ENCODE measurements at places on chromosomes 11 and 22.

DNA sequence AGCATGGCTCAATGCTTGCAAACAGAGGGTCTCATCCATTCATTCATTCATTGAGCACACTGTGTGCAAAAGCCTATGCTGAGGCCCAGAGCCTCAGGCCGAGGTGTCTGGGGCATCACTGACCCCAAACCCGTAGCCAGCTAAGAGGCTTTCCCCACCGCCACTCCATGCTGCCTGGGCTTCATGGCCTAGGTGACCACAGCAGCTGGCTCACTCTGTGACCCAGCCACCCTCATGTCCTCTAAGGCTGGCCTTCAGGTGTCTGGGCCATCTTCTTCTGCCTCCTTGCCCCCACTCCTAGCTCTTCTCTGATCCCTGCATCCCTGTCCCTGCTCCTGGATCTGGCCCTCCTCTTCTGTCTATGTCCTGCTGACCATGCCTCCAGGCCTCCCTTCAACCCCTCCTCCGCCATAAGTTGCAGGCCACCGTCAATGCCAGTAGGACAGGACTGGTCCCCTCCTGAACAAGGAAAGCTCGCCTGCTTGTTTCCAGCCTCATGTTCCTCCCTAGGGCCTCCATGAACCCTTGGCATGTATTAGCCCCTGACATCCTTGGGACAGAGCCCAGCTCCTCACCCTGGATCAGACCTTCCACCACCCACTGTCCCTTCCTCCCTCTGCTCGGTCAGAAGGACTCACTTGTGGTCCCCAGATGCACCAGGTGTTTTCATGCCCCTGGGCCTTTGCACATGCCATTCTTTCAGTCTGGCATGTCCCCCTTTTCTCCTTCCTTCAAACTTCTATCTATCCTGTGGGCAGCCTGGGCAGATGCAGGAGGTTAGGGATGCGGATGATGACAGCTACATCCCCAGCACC lies 92.8 kb downstream of the MYEOV start:
- DNase-seq, result no peak

DNA sequence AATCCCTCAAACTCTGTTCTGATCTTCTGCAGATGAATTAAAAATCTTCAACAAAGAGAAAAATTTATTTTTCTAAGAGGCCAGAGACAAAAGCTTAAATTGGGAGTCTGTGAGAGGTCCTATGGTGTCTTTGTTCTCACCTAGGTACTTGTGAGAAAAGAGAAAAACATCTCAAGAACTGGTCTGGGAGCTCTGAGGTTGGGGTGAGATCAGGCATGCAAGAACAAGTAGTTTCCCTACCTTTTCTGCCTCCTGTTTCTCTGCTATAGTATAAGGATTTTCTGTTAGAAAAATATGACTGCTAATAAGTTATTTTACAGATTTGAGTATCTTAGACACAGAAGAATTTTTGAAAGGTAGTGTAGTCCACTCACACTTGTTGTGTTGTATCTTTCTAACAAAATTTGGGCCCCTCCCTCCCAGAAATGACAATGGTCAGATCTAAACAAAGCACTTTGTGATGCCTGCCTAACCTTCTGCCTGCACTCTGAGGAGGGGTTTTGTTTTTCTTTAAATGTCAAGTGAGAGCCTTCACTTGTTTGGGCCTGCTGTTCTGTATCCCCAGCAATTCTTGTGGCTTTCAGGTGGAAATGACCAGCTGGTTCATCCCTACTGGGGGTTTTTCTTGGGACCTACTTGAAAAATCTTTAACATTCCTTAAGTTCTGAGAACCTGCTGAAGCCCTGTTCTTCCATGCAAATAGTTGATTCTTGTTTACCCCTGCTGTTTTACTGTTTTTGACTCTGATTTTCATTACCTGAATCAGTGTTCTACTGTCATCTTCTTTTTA lies 13.6 kb upstream of the OR51S1 start:
- DNase-seq, result no peak

- DNase-seq, result no peak
Measured at GRCh38 chr11:32122200-32122599, 31.3 kb downstream of the RCN1 start.

- DNase-seq, result no peak
Measured at GRCh38 chr11:72969894-72970335, 155.7 kb downstream of the ATG16L2 start.

DNA sequence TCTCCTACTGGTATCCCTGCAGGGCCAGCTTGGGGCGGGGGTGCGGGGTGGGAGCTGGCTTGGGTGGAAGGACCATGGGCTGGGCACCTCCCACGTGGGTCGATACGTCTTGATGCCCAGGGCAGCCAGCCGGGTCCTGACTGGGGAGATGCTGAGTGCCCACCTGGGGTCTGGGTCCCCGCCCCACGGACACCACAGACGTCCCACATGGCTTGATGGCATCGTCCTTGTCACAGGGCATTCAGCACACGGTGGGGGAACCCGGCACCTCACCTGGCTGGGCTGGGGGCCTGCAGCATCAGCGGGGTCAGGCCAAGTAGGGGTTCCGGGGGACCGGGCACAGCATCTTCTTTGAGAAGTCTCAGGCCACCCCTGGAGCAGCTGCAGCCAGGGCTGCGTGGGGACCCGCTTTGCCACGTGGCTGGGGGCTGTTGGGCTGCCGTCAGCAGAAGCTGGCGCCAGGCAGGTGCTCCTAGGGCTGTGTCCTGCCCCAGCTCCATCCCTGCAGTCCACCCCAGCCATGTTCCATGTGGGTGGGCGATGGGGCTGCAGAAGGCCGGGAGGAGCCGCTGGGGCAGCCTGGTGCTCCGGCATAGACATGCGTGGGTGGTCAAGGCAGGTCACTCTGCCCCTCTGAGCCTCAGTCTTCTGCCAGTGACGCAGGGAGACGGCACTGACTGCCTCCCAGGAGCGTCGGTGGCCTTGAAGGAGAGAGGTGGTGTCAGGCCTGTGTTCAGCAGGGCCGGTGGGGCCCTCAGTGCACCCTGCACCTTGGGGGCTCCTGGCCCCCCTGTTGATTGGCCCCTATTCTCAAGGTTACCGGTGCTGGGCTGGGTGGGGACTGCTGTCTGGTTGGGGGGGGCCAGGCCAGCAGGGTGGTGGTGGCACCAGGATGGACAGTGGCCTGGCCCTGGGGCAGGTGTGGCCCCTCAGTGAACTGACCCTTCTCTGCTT lies 8.4 kb downstream of the SELENOO start:
- no peak for DNase-seq

GRCh38 chr22:42430528-42431125 lies 1.6 kb downstream of the NFAM1 start:
- no peak for DNase-seq

DNA sequence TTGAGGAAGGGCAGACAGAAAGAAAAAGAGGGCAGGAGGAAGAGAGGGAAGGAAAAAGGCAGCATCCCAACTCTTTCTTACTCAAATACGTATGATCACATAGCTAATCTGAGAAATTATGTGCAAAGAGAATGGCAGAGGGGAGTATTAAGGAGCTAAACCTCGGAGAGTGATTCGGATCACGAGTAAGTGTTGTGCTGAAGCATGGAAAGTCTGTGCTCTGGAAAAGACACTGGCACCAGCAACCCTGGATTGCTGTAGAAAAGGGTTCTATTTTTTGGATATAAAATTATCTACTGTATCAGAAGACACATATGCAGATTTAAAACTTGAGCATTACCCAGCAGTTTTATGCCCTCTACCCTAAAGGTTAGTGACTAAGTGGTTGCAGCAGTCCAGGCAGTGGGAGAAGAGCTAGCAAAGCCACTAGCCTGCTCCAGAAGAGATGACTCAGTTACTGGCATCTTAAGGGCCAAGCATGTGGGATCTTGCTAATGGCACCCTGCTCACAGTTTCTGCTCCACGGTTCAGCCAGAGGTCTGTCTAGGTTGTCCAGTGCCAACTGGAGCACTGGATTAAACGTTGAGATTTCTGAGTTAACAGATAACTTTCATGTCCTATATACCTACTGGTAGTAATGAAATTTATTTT lies 151.7 kb downstream of the SWAP70 start:
- no peak for DNase-seq

GRCh38 chr22:43553451-43554258 lies 141.8 kb downstream of the MPPED1 start:
- no peak for DNase-seq

- no peak for DNase-seq
Measured at GRCh38 chr11:112628676-112629075, 332.5 kb upstream of the NCAM1 start.

DNA sequence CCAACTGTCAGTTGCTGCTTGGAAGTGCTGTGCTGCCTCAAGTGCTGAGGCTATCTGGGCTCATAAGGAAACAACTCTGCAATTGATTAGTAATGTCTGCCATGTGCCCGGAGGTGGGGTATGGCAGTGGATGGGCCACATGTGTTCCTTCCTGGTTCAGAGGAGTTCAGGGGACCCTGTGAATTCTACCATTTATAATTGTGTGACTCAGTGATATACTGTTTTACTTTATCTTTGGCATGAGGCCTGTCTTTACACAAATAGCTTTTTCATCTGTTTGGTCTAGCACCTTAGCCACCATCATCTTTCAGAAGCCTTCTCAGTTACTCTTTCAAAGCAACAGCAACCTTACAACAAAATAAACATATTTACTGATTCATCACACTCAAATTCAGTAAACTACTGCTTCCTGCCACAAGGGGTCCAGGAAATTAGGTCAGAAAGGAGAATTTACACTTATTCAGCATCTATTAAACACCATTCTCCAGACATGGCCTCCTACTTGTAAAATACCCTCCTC lies 20.9 kb downstream of the DKK3 start:
- DNase-seq, result no peak

DNA sequence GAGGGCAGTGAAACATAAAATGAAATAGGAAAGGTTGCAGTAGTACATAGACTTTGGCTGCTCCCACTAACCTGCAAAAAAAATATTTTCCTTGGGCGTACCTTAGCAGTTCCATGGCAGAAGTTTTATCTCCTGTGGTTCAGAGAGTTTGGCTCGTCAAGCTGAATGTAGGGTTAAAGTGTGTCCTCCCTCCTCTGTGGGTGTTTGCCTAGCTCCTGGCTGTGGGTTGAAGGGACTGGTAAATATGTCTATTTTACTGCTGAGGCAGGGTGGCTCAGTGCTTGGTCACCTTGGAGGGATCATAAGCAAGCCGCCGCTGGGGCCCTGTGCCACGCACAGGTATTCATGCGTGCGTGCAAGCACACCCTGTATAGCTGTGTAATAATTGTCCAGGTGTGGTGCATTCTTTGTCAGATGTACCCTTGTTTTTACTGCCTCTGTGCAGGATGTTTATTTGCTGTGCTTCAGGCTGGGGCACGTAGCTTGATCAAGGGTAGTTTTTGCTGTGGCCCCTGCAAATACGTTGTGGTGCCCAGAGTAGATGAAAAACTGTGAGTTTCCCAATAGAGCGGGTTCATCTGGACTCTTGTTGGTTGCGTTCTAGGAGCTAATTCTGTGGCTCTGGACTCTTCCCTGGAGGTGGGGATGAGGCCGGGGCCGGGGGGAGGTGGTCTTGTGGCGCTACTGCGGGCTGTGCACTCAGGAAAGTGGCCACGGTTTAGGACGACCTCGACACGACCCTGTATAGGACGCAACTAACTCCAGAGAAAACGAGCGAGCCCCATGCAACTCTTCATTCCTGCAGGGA lies 732 bp upstream of the SORL1 start:
- no peak for DNase-seq

DNA sequence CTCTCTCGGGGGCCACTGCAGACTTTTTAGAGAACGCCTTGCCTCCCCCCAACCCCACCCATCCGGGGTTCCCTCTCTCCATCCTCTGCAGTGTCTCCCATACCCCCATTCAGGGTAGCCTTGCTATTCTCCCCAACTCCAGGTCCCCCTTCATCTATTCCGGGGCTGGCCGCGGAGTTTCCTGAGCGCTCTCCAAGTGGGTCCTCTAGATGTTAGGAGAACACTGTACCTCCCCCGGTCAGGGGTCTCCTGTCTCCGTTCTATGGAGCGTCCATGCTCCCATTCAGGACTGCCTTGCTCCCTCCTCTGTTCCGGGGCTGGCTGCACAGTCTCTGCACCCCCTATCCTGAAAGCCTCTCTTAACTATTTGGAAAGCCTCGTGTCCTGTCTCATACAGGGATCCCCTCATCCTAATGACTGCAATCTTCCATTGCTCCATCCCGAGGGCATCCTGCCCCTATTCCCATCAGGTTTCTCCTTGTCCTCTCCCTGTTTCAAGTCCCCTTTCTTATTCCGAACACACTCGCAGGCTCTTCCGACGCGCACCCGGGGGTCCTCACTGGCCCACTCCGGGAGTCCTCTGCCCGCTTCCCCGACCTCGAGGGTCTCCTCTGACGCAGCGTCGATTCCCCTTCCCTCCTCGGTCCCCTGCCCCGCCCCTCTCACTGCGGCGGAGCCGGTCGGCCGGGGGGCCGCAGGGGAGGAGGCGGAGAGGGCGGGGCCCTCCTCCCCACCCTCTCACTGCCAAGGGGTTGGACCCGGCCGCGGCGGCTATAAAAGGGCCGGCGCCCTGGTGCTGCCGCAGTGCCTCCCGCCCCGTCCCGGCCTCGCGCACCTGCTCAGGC lies at the start of gene NEFH:
Gene NEFH (plus strand): TSS at position 802 of the 845 bp plus-strand sequence. CDS start 45 bp downstream, outside the sequence.
- no peak for DNase-seq

DNA sequence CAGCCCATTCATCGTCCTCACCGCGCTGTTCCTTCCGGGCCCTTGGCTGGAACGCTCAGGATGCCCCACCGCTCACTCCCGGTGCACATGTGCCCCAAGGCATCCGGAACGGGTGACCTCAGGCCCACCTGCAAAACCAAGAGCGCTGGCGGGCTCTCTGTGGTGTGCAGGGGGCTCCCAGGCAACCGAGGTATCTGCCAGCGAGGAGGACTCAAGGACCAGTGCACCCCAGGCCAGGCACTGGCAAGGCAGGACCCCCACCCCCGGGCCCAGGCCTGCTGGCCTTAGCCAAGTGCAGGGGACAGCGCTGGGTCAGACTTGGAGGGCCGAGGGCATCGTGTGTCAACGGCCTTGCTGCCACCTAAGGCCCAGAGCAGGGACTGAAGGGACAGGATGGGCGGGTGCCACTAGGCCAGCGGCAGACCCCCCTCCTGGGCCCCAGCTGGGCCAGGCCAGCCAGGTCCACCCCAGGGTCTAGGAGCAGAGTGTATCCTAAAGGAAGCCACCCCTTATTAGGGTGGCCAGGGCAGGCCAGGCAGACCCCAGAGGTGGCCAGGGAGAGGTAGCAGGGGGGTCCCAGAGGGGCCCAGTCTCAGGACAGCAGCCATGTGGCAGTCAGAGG lies 8.5 kb downstream of the TNNT3 start:
- DNase-seq, result no peak

DNA sequence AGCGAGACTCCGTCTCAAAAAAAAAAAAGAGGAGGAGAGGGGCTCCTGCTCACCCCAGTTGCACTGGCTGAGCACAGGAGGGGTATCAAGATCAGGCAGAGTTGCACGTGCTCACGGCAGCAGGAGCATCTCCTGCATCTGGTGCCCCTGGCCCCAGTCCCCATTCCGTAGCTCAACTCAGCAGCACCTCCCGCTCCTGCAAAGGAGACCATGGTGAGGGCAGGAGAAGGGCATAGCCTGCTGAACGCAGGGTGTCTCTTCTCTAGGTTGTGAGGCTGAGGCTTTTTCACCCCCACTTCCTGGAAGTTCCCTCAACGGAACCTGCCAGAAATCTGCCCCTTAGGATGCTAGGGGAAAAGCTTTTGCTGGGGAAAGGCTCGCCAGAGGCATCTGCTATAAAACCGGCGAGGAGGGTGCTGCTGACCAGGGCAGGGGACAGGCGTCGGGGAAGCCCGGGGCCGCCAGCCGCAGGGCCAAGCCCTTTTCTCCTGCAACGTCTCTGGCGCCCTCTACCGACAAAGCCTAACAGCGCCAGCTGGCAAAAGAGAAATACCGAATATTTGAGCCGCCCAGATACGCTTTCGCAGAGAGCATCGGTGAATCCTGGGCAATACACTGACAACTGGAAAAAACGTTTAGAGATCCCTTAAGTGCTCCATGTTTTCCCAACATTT lies 1.0 kb upstream of the PPP6R2 start:
- DNase-seq, result peak; percentile 68

Measured in T-helper 22 cell (primary cell).